ENCODE measurements at places on chromosomes 5 and 9.

GRCh38 chr5:90932052-90932699 is 373.6 kb downstream of the ADGRV1 start:
- DNase-seq, result peak; percentile 37

- DNase-seq, result no peak
Observed at GRCh38 chr5:67588389-67588788, 391.8 kb upstream of the CD180 start.

- DNase-seq, result no peak
Observed at GRCh38 chr9:21590058-21590996, 108.2 kb upstream of the IFNE start.

- no peak for DNase-seq
Observed at GRCh38 chr5:178545176-178545575, 45.0 kb downstream of the COL23A1 start.

DNA sequence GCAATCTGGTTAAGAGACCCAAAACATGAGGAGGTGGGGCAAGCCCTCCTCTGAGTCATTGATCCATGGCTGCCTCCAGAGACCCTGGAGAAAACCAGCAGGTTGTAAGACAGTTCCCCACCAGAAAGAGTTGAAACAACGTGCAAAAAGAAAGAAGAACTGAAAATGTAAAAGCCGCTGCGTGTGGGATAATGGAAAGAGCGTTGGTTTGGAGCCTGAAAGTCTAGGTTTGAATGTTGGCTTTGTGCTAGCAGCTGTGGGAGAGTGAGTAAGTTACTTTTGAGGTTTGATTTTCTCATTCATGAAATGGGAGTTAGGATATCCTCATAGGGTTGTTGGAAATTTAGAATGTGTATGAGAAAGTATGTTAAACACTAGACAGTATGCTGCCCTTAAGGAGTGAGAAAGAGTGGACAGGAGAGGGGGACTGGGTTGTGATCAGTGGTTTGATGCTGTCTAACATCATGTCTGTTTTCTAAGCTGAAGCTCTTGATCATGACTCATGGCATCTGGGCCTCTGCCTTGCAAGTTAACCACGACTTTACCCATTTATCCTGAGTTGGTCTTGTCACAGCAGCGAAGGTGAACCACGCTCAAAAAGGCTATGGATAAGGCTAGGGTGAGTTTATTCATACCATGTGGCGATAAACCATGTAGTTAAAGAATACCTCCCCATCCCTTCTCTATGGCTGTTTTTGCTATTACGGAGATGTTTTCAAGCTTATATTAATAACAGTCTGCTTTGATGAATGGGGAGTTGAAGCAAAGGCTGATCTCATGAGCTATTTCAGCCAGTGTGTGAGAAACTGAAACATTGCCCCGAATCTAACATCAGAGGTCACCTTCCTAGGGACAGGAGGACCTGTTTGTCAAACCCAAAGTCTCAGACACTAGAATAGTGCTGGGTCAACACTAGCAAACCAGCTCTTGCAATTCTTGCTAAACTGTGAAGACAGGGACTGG is 41.3 kb downstream of the ZNF366 start:
- no peak for DNase-seq
